HT1080 (cell line): ENCODE measurements at places on chromosomes 5 and 9. TPM values are rescaled to one million over a fixed set of nuclear protein-coding genes. Genes with fewer than 3 reads are reported as not detected.

GRCh38 chr5:158695595-158696330 is 404.0 kb downstream of the EBF1 start:
- peak; percentile 67 for DNase-seq

DNA sequence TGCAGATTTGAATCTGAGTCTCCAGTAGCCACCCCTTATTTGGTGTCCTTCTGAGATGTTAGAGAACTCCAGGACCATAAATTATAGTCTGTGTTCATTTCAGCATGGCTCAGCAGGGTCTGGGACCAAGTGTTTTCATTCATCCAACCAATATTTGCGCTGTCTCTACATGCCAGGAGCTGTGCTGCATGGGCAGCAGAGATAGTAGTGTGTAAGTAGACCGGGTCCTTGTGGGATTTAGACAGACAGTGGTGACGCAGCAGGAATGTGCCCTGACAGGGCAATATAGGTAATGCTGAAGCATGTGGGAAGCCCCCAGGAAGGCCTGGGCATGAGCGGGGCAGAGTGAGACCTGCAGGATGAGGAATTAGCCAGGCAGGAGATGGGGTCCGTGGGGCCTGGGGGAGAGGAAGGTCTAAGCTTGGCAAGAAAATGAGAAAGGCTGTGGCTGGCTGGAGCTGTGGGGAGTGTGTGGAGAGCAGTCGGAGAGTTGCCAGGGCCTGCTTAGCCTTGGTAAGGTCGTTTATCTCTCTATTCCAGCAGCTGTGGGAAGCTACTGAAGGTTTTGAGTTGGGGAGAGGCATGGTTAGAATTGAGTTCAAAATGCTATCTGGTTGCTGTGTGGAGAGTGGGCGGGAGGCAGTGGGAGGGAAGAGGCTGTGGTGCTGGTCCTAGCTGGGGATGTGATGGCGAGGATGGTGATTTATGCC is 16.8 kb downstream of the STXBP1 start:
- DNase-seq, result no peak

GRCh38 chr9:32728181-32728580 is 55.2 kb upstream of the TMEM215 start:
- DNase-seq, result no peak

GRCh38 chr5:133763744-133764143 is 151.4 kb upstream of the FSTL4 start:
- DNase-seq, result no peak

DNA sequence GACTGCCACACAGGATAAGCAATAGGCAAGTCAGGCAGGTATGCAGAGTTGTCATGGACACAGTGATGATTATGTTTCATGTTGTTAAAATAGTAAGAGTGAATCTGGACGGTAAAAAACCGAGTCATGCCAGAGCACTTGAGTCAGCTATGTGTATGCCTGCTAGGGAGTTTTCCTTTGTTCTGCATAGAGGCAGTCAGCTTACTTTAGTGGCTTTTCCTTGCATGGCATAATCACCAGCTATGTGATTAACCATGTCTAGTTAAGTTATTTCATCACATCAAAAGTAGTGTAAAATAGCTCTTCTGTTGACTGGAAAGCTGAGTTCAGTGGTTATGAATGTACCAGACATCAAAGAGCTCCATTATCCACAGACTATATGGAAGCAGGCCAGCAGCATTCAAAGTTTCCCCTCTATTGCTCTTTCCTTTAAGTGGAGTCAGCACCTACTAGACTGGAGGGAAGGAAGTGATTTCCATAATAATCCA is 989.8 kb downstream of the TLE1 start:
- DNase-seq, result peak; percentile 76

- DNase-seq, result no peak
These were observed 16.3 kb downstream of the PRXL2C start for GRCh38 chr9:96638606-96639364.

DNA sequence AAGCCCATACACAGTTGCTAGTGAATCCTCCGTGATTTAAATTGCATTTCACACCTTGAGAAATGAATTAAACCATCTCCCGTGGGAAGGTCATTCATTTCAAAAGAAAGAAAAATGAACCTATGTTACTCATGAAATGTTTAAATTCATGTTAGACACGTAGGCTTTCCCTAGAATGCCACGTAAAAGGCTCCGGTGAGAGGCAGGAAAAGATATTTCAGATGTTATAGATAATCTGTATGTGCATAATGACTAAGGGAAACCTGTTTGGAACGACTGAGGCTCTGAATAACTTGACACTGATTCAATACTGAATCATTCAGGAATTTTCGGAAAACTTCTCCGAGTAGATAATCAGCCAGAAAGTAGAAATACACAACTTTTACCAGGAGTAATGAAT is 134.3 kb upstream of the ICE1 start:
- DNase-seq, result peak; percentile 49

DNA sequence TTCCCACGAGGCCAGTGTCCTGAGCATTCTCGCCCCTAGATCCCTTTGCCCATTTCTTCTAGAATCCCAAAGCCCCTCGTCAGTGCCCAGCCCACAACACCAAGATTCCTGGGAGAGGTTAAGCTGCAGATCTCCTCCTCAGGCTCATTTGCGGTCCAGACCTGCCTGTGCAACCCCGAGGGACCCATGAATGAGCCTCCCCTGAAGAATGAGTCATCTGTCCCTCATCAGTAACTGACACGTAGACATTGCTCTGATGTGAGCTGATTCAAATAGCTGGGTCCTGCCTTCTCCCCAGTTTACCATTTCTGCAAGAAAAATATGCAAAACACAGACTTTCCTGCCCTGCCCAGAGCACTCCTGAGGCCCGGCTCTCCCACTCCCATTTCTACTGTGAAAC is 92.8 kb downstream of the ADCY2 start:
- DNase-seq, result no peak

DNA sequence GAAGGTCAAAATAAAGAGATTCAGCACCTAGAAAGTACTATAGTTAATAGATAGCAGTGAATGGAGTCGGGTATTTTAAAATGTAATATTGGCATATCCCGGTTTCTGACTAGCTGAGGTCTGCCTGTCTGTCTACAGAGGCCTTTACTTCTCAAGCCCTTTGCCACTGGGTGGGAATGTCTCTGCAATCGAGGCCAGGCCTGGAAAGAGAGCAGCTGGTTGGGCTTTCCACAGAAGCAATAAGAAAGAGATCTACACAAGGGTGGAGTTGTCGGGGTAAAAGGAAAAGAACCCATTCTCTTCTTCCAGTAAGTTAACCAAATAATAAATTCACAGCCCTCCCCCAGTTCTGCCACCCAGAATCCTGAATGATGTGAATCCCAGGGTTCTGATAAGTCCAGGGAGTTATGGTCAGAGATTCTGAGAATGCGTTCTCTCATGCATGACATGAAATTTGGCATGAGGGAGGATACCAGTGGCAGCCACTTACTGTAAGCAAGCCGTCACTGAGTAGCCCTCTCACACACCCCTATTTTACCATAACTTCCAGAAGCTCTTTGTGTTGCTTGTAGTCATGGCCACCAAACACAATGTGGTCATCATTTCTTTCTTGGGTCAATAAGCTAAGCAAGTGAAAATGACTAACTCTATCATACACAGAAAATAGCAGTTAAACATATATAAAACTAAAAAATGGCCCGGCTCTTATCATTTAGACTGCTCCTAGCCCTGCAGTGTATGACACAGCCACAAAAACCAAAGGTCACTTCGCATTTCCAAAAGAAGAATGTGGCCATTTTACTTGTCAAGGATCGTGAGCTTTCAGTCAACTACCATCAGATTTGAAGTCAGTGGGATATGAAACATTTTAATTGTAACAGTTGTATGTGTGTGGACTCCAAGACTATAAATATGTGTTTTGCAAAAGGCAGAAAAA is 185.0 kb downstream of the GLIS3 start:
- DNase-seq, result peak; percentile 23

DNA sequence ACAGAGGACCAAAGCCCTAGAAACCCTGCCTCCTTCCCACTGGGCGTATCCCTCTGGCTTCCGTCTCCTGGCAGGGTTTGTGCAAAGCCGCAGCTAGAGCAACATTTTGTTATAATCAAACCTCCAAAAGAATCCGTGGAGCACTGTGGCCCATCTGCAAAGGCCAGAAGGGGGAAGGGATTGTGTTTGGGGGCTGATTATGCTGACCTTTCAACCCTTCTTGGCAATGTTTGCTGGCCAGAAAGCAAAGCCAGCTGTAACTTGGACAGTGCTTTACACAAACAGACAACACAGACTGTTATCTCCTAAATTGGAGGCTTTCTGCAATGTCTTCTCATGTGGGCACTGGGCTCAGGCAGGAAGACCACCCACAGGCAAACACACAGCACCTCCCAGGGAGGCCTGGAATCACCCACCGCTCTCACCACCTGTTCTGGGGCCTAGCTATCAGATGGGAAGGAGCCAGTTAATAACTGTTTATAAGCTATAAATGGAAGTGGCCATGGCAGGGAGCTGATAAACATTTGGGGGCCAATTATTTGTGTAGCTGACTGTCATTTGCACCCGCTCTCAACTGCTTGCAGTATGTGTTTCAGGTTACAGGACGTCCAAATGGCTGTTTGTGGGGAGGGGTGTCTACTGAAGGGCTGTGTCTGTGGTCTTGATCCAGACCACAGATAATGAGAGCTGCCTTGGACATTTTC is 121.6 kb upstream of the ERCC6L2 start:
- no peak for DNase-seq

DNA sequence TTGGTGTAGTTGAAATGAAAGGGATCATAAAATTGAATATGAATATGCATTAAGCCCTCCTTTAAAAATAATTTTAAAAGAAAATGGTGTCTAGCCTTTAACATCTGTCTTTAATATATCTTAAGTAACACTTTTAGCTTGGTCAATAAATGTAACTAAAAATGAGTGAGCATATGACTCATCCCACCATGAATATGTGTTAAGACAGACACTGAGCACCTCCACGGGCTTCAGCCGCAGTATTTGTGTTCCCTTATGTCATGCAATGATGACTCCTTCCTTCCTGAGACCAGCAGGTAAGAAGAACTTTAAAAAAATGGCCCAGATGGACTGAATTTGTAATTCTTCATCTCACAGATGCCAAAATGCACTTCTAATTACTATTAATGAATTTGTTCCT is 563.2 kb downstream of the NR2F1-AS1 start:
- DNase-seq, result peak; percentile 65

DNA sequence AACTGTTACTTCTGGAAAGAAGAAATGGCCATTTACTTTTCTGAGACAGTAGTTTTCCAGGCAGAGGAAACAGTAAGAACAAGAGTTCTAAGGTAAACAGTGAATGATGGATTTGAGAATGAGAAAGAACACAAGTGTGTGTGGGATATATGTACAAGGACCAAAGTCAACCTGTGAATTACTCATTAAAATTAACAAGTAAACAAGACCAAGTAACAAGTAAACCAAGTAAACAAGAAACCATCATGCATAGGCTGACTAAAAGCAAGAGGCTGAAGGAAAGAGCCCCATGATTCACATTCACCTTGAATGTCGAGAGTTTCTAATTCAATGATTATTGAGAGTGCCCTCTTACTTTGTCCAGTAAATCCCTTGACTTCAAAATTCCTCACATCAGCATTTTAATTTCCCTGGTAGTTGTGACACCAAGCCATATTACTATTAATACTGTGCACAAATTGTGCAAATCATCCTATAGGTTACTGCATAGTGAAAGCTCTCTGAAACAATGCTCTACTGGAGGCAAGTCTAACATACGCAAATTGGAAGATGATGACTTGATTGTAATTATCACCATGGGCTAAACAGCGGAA is 9.8 kb upstream of the MARCOL start:
- no peak for DNase-seq

GRCh38 chr5:35835796-35836742 is 20.6 kb upstream of the IL7R start:
- DNase-seq, result no peak

GRCh38 chr5:159034083-159034824 is 65.5 kb downstream of the EBF1 start:
- peak; percentile 28 for DNase-seq

GRCh38 chr5:147832541-147832940 is 1.1 kb upstream of the SPINK1 start:
- no peak for DNase-seq

GRCh38 chr5:23446424-23446823 is 61.0 kb upstream of the PRDM9 start:
- DNase-seq, result no peak

PCDHGA1 gene
- 0.07 and 0.32 TPM in 2 replicates for total RNA-seq

TAF11L5 gene
- not detected in 2 replicates for total RNA-seq

LRRC70 gene
- total RNA-seq, result 0.13 and 0.27 TPM in 2 replicates

PNPLA7 gene
- total RNA-seq, result 0.21 and 0.23 TPM in 2 replicates

UNC5A gene
- 0.05 TPM in 1 of 2 replicates, not detected in the other for total RNA-seq

NR2F1-AS1 gene
- total RNA-seq, result 2.2 and 3.0 TPM in 2 replicates

NR6A1 gene
- 1.1 and 2.0 TPM in 2 replicates for total RNA-seq

ZNF300 gene
- 8.3 and 8.6 TPM in 2 replicates for total RNA-seq

FBP1 gene
- not detected in 2 replicates for total RNA-seq

SDHA gene
- total RNA-seq, result 124 and 137 TPM in 2 replicates

KLF9 gene
- total RNA-seq, result 6.0 and 7.3 TPM in 2 replicates

LHX6 gene
- total RNA-seq, result 0.77 and 1.4 TPM in 2 replicates

ADAMTSL1 gene
- total RNA-seq, result 1.9 and 2.2 TPM in 2 replicates
